ENCODE measurements at places on chromosomes 5 and 9. TPM values are rescaled to one million over a fixed set of nuclear protein-coding genes. Genes with fewer than 3 reads are reported as not detected.

GRCh38 chr5:143066556-143067281 is 296.5 kb downstream of the ARHGAP26 start:
- DNase-seq, result peak; percentile 25

DNA sequence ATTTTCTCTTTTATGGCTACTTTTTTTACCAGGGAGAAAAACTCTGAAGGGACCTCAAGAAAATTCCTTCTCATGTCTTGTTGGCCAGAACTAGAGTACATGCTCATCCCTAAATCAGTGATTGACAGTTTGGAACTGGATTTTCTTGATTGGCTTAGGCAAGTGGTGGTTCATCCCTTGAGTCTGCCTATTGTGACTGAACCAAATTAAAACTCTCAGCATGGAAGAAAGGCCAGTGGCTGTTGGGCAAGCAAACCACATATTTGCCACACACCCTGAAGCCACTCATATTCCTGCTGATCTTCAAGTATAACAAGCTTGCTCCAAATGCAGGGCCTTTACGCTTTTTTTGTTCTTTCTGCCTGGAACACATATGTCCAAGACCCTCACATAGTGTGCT is 7.2 kb upstream of the HOMER1 start:
- no peak for DNase-seq

NUTM2F gene
- total RNA-seq, result not detected

ZNF883 gene
- 1.9 TPM for total RNA-seq

DNA sequence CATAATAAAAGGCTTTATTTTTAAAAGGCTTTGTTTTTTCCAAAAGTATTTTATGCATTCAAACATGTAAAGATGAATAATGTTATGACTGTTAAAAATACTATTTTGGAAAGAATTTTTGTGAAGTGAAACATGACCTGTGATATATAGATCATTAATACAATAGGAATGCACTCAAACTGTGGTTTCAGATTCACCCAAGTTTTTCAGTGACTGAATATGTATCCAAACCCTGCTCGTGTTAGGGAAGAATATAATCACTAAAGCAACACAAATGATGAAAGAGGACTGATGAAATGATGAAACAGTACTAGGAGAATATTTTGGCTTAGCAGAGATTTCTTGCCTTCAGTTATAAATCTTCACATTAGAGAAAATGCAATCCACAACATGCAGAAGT is 278.0 kb downstream of the ADAMTS6 start:
- DNase-seq, result no peak

- no peak for DNase-seq
Observed at GRCh38 chr9:1599961-1600360, 415.2 kb upstream of the SMARCA2 start.

- DNase-seq, result no peak
Observed at GRCh38 chr5:137462816-137463520, 36.2 kb downstream of the SPOCK1 start.

DNA sequence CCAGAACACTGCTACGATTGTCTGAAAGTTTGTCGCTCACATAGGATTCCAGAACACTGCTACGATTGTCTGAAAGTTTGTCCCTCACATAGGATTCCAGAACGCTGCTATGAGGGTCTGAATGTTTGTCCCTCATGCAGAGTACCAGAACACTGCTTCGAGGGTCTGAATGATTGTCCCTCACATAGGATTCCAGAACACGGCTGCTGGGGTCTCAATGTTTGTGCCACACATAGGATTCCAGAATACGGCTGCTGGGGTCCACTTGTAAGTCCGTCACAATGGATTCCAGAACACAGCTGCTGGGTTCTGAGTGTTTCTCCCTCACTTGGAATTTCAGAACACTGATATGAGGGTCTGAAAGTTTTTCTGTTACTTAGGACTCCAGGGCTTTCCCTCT is 203.3 kb downstream of the FOXD4L6 start:
- DNase-seq, result no peak

GRCh38 chr9:117678871-117679270 is 25.3 kb upstream of the TLR4 start:
- DNase-seq, result no peak

DNA sequence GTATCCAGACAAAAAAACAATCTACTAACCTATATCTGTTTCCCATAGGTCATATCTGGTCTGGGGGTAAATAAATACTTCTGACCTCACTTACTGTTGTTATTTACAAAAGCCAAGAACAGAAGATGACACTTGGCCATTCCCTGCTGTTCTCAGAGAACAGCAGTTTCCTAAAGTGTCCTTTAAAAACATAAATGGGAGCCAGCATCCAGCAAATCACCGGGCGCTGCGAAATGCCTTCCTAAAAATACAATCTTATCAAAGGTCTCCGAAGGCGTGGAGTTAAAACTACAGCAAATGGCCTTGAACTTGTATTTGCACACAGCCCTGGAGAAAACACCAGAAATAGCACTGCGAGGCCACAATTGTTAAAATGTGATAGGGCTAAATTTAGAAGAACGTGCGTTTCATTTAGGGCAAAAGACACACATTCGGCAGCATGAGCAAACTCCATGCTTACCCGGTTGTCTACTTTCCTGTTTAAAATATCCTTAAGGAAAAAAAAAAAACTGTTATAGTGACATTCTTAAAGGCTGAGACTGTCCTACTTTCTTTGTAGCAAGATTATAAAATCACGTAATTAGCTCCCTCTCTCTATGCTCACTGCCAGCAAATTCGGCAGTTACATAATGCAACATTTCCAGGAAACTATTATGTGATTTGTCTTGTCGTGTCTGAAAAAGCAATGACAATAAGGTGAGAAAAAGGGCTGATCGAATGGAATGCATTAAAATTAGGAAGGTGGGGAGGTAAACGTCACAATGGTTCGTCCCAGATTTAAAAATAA is 1.5 kb downstream of the NFIL3 start:
- DNase-seq, result no peak

GRCh38 chr9:116187570-116188170 is 34.1 kb downstream of the PAPPA start:
- no peak for DNase-seq

DNA sequence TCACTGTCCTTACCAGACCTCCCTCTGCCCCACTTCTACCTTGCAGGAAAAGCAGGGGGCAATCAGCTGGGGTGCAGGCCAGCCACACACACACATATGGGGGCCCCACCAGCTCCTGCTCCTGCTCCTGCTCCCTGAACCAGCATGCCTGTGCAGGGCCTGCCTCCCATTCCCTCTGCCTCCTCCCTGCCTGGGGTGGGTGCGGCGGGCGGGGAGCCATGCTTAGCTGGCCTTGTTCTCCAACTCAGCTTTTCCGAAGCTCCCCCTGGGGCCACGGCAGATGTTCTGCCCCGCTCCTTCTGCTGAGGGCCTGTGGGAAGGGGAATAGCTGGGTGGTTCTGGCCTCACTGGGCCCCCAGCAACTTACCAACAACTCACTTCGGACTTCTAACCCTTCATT is 89.8 kb downstream of the ZNF354C start:
- DNase-seq, result no peak

- DNase-seq, result no peak
Observed at GRCh38 chr5:147835386-147835798, 3.9 kb upstream of the SPINK1 start.

GRCh38 chr9:78003730-78004129 is 27.9 kb downstream of the GNAQ start:
- no peak for DNase-seq

GRCh38 chr9:106682420-106682819 is 180.5 kb upstream of the ZNF462 start:
- DNase-seq, result no peak

DNA sequence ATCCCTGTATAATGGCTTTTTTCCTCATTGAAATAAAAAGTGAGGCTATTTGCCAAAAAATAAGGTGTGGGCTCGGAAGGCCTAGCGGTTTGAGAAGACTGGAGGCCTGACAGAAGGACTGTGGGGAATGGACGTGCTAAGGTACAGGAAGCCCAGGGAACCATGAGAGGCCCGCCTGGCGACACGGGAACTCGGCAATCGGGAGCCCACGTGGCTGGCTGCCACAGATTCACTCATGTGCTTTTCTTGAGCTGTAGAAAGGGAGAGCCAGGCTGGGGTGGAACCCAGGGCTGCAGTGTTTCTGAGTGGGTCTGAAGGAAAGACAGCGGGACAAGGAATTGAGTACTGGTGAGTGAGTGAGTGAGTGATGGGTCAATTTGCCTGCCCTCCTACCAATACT is 11.9 kb upstream of the DDX41 start:
- no peak for DNase-seq

- no peak for DNase-seq
Observed at GRCh38 chr9:98867429-98868168, 60.1 kb downstream of the GALNT12 start.

C9orf50 gene
- total RNA-seq, result not detected

DNA sequence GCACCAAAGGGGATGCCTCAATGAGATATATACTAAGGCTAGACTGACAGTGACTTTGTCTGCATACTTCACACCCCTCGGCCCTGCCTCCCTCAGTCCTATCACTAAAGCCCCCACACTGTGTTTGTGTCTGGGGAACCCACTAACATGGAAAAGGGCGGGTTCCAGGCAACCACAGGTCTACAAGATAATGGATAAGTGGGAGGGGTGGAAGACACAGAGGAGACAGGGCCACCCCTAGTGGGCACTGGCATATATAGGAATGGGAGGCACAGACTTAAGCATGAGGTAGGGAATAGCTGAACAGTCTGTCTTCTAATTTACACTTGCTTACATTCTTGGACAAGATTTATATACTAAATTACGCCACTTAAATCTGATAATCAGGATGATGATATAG is 74.0 kb downstream of the SLIT3 start:
- no peak for DNase-seq

DNA sequence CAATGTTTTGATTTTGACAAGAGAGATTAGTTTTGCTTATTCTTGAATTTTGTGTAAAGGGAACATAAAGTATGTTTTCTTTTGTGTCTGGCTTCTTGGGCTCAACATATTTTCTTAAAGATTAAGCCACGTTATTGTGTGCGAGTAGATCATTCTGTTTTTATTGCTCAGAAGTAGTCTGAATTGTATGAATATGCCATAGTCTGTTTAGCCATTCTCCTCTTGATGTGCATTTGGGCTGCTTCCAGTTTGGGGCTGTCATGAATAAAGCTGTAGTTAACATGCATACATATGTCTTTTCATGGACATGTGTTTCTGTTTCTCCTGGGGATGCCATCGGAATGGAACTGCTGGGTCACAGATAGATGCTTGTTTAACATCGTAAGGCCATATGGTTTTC is 198.9 kb downstream of the FANCC start:
- DNase-seq, result no peak

DNA sequence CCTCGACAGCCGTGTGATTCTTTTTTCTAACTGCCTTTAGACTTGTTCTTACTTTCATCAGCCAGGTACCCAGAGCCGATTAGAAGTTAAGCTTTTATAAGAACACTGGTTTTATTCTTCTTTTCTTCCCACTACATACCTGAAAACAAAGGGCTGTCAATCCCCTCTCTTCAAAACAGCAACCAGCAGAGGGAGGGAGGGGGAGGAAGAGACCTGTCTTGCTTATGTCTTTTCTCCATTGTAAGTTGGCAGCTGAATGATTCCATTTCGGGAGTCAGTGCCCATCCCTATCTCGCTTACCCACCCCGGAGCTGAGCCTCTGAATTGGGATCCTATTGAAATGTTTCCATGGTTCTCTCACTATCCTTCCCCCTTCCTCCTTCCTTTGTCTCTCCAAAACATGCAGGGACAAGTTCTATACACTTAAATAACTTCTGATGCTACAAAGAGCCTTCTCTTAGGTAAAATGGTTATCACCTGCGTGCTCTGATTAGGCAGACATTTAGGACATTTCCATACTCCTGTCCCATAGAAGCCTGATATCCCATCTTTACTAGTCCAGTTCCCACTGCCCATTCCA is 83.9 kb upstream of the WWC1 start:
- no peak for DNase-seq

GRCh38 chr9:70496244-70496643 is 81.8 kb upstream of the KLF9 start:
- DNase-seq, result no peak

DNA sequence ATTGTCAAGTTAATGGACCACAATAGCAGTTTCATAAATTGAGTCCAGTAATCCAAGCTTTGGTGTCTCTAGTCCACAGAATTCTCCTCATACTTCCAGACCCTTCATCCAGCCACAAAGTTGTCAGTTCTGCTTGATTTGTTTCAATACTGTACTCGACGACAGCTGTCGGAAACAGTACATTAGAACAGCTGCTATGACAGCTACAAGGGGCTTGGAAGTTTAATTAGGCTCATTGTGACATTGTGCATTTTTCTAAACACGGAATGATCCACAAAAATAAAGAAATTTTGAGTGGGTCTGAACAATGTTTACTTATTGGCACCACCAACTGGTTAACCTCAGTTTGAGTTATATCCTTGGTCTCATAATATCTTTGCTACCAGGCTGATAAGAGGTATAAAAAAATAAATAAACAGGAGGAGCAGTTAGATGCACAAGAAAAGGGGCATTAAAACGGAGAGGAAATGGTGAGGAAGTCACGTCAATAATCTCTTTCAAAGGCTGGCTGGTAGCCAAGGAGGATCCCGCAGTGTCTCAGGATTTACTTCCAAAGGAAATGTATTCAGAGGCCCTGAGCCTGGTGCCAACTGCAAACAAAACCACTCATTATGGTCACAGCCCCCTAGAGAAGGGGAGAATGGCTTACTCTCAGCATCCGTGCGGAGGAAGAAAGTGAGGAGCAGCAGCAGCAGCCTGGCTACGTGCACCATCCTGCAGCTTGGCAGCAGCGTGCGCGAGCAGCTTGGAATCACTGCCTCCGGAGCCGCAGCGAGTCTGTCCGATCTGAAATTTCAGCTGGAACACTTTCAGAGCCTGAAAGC is 933.8 kb upstream of the DMAC1 start:
- DNase-seq, result no peak

GRCh38 chr5:164000819-164001218 is 495.4 kb downstream of the MAT2B start:
- DNase-seq, result no peak

DNA sequence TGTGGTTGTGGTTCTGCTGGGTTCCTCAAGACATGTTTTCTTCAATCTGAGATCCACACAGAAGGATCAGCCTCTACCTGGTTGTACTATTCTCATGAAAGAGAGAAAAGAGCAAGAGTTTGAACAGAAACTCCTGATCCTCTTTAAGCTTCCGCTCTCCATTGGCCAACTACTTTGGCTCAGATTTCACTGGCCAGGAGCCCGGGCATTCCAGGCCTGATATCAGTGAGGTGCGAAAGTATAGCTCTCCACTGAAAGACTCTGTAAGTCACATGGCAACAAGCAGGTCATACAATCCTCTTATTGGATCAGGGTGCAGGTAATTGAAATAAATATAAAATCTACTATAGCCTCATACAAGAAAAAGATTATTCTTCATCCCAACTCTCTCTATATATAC is 920.5 kb downstream of the TLE4 start:
- no peak for DNase-seq
